Fibroblast of upper back skin (primary cell): ENCODE measurements at places on chromosomes 1 and 21.

GRCh38 chr1:14681182-14681581 lies 82.7 kb downstream of the KAZN start:
- no peak for DNase-seq

DNA sequence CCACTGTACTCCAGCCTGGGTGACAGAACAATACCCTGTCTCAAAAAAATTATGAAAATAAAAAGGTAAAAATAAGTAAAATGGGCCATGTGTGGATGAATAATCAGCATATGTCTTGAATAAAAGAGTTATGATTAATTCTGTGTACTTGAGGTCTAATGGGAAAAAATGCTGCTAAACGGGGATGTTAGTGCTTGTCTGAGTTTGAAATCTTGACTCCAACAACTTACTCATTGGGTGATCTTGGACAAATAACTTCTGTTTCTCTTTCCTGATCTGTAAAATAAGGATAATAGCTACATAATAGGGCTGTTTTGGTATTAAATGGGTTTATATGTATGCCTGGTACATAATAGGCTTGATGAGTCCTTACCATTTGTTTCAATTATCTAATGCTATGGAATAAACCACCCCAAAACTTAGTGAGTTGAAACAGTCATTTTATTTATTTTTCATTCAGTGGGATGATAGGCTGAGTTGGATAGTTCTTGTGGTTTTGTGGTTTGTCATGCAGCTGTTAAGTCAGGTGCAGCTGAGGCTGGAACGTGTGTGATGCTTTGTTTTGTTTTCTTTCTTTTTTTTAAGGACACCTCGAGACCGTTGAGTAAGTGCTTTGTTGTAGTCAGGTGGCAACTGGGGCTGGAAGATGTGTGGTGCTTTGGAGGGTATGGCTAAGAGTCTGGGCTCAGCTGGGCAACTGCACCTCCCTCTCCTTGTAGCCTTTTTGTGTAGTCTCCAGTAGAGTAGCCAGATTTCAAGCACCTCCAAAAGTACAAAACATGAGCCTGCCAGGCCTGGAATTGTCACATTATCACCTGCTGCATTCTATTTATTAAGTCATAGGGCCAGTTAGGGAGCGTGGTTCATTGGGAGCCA lies 4.9 kb downstream of the MDM4 start:
- DNase-seq: peak; percentile 46

DNA sequence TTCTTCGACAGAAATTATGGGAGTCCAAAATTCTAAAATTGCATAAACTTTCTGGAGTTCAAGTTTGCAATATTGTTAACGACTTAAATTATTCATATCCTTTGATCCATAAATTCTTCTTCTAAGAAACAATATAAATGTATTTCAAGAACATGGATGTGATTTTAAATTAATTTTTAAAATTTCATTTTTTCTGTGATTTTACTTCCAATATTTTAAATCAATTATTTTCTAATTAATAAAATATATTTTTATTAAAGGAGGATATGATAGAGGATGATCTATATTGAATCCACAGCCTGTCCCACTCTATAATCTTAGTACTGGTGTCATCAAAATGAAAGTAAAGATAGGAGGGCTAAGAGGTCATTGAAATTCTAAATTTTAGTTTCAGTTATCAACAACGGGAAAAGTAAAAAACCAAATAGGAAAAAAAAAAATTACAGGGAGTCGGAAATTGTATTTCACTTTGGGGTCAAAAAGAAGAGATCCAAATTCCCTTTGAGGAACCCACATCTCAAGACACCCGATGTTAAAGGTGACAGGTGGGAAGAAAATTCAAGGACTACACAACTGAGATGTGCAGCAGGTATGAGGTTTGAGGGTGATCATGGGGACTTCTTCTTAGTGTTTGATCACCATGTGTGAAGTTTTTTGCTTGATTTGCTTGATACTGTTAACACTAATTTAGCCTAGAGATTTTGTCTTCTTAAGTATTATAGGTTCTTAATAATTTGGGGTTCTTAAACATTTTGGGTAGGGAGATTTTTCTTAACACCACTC lies 154.8 kb upstream of the RGS18 start:
- no peak for DNase-seq

DNA sequence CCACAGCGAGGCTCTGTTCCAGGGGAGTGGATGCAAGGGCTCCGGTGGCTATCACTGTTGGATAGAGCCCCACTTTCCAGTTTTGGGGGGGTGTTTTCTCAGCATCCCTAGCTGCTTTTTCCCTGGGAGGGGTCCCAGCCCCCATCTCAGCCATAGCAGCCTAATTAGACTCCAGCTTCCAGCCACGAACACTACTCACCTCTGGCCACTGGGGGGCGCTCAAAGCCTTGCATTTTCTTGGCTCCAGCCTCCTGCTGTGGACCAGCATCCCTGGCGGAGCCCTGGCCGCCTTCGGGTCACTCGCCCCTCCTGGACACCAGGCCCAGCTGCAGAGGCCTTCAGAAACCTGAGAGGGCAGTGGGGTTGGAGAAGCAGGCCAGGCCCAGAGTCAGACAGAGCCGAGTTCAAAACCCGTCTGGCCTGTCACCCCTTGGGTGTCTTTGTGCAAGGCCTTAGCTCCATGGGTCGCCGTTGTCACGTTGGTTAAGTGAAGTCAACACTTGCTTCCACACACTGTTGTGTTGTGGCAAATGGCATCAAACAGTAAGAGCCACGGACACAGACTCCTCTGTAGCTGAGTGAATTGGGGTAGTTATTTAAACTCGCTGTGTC lies 93.5 kb upstream of the ACTL8 start:
- DNase-seq: peak; percentile 55

DNA sequence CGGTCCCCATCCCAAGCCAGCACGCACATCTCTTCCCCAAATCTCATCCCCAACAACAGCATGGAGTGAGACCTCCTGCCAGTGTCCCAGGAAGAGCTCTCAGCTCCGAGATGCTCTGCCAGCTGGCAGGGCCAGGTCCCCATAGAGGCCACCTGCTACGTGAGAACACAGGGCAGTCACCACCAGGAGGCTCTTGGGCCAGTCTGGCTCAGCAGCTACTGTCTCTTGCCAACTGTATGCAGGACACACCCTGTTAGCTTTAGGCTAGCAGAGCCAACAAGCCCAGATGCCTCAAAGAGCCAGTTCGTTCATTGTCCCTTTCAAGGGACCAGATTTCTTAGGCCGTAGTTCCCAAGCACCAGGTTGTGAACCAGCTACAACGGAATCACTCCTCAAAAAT lies 36.9 kb downstream of the FBXO2 start:
- no peak for DNase-seq

GRCh38 chr1:214224611-214225354 lies 56.2 kb upstream of the SMYD2 start:
- peak; percentile 49 for DNase-seq

GRCh38 chr1:182629499-182630096 lies 25.4 kb upstream of the RGS16 start:
- no peak for DNase-seq

DNA sequence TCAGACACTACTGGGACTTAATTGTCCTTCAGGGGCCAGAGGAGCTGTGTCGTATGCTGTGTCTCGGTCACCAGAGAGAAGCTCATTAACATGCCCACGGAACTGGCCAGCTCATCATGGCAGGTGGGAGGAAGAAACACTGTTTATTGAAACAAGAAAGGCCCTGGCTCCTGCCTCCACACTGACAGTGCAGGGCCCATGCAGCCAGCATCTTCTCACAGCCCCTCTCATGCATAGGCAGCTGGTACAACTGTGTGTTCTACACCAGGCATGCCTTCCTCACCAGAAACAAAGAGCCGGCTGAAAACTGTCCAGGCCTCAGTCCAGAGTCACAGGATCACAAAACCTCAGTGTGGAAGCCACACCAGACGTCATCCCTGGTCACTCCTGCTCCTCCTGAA lies 106.0 kb downstream of the UBE2U start:
- no peak for DNase-seq

DNA sequence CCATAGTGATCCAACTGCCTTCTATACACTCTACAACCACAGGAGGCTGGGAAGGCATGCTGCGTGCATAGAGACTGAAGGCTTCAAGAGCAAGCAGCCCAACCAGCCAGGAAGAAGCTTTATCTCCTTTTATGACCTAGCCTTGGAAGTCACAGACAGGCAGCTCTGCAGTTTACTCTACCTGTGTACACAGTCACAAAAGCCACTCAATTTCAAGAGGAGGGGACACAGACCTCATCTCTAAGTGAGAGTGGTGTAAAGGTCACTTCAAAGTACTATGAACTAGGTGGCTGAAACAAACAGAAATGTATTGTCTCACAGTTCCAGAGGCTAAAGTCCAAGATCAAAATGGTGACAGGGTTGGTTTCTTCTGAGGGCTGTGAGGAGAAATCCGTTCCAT lies 69.6 kb upstream of the GJB5 start:
- DNase-seq: no peak
